Hypothalamus (tissue), 51 donors: ENCODE measurements at places on chromosomes 6 and 20.

DNA sequence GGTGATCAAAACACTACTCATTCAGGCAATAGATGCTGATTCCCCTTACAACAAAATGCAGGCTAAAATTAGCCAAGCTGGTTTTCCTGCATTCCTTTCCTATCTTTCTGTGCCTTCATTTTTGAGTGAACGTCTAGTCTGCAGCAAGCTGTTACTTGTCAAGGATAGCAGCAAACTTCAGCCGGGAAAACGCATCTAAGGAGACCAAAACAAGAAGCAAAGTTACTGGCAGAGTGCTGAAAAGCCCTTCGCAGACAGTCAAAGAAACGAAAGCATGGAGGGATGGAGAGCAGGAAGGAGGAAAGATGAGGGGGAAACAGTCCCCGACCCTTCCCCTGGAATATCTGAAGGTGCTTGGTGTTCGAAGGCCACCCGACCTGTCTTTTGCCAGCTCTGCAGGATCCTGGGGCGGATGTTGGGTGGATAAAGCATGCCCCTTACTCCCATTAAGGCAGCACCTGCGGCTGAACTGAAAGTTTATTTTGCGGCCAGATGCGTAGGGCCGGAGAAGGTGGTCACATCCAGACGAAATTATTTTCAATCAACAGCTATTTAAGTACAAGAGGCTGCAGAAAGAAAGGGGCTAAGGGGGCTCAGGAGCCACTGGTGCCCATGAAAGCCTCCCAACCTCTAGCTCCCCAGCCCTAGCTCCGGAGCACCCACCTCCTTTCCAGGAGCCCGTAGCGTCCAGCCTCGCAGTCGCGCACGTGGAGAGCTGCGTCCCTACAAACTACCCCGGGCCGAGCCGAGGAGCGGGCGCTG, 538 bp downstream of the FERMT1 start:
- DNase-seq, result no peak

GRCh38 chr6:113344969-113345368, 512.2 kb upstream of the MARCKS start:
- DNase-seq, result no peak

- no peak for DNase-seq
Observed at GRCh38 chr6:67916399-67916798, 718.7 kb upstream of the ADGRB3 start.

GRCh38 chr6:166588691-166589336, 2.3 kb upstream of the RAMACL start:
- DNase-seq, result no peak

DNA sequence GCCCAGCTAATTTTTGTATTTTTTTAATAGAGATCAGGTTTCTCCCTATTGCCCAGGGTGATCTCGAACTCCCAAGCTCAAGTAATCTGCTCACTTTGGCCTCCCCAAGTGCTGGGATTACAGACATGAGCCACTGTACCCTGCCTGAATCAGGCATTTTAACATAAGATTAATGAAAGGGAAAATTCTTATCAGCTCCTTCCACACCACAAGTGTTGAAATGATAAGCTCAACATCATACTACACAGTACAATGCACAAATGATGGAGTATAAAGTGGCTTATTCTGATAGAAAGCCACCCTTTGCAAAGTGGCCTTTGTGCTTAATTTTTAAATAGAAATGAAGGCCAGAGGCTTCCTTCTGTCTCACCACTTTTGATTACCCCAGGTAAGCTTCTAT, 71.3 kb upstream of the MCHR2 start:
- DNase-seq, result no peak
